Nucleus accumbens (tissue), 56 donors: ENCODE measurements at places on chromosomes 12 and 14.

- DNase-seq, result no peak
Observed at GRCh38 chr14:31387091-31387490, 33.3 kb downstream of the HEATR5A start.

GRCh38 chr14:91244501-91244901 lies at the start of gene GPR68:
Gene GPR68, minus strand, starts transcription at chr14:91244704. Its CDS starts 9,654 bp downstream, at chr14:91235050.
- DNase-seq, result no peak

DNA sequence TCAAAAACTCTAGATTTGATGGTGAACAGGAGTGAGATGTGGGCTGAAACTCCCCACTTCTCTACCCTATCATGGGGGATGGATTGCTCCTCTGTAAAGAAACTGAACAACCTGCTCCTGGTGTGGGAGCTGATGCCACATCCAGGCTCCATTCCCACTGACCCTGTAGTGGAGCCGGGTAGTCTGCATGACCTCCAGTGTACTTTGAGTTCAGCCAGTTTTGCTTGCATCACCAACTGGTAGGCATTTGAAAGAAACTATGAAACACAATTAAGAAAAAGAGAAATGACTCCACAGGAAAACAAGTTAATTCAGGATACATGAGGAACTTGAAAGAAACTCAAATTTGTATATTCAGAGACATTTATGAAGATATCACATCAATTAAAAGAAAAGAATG lies 27.3 kb upstream of the EMP1 start:
- no peak for DNase-seq

GRCh38 chr12:42145552-42146215 lies 1.0 kb upstream of the GXYLT1 start:
- DNase-seq, result no peak

- DNase-seq, result no peak
Observed at GRCh38 chr12:57755194-57755453, 221 bp downstream of the MARCHF9 start.

DNA sequence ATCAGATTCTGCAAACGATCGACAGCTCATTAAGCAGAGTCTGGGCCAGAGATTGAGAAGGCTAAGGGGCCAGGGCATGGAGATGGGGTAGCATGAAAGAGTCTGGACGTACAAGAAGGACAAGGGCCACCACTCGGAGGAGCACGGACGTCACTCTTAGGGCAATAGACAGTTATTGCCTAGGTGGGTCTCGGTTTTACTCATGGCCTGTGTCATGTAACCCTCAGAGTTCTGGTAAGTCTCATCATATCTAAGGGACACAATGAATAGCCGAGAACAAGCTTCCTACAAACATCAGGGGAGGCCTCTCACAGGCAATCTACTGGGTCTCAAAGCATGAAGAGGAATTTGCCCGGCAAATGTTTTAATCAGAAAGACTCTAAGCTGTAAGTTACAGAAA lies 30.4 kb upstream of the ITPK1 start:
- no peak for DNase-seq

DNA sequence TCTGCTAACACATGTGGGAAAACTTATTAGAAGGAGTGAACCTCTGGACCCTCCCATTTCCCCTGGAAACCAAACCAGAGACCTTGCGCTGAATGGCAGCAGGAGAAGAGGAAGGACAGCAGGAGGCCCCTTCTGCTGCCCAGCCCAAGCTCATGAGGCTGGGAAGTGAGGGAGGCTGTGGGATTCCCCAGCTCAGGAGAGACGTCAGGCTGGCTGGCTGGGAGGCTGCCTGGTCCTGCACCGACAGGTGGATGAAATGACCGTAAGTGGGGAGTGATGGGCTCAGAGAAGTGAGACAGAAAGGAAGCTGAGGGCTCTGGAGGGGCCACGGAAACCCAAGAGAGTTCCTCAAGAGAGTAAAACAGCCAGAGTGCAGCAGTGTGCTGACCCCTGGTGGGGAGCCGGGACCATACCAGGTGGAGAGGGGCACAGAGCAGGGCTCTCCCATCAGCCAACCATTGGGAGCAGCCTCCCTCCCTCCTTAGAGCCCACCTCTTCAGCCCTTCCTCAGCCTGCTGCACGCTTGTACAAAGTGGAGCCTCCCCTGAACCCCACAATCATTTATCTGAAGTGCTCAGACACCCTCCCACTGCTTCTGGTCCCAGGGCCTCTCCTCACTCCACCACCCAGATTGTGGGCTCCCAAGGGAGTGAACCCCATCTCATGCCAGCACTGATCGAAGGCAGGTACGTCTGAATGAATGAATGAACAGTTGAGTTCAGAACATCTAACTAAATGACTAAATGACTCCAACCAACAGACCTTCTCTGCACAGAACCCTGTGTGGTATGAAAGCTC lies 14.0 kb downstream of the TAMALIN start:
- no peak for DNase-seq

DNA sequence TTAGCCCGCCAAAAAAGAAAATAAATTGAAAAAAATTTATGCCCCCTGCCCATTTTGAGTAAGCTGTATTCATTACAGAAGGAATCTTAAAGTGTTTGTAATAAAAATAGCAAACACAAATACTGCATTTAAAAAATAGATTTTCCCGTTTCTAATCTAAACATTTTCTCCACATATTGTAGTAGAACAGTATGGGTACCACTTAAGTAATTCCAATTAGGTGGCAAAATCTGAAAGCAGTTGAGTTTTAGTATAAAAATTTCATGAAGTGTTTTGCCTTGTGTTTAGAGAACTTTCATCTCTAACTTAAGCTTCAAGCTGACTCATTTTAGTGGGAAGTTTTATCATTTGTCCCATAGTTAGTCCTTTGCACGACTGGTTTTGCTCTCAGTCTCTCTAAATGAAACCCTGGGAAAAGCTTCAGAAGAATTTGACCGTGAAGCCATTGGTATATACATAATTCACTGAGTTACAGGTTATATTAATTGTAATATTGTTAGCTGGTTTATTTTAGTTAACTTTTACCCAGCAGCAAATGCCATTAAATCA lies 214.6 kb downstream of the ERC1 start:
- no peak for DNase-seq

GRCh38 chr14:66116732-66117131 lies 369.4 kb upstream of the CCDC196 start:
- DNase-seq, result no peak
